ENCODE measurements at places on chromosomes 1 and 21.

- no peak for DNase-seq
Observed at GRCh38 chr21:29148530-29148929, 18.1 kb downstream of the MAP3K7CL start.

DNA sequence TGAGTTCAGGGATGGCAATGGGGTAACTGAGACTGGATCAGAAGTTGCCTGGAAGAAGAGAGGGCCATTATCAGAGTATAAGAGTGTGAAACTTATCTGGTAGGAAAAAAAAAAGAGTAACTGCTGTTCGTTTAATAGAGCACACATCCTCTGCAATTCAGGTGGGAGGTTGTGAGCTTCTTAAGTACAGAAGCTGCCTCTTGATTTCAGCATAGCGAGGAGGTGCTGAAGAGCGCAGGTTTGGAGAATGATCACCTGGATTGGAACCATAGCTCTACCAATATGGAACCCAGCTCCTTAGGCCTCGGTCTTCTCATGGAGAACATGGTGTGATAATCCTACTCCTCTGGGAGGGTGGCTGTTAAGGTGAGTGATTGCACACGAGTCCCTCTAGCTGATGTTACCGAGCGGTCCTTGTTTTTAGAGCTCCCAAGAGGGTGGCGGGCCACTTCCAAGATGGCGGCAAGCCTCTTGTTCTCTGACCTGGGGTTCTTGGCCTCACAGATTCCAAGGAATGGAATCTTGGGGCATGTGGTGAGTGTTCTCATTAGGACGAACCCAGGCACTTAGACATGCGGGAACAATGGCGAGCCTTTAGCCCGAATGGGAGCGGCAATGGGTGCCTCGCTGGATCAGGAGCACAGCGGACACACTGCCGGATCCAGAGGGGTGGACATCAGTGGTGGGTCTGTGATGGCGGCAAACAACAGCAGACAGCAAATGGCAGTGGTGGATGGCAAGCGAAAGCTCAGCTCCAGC is 3.3 kb upstream of the MX1 start:
- no peak for DNase-seq

DNA sequence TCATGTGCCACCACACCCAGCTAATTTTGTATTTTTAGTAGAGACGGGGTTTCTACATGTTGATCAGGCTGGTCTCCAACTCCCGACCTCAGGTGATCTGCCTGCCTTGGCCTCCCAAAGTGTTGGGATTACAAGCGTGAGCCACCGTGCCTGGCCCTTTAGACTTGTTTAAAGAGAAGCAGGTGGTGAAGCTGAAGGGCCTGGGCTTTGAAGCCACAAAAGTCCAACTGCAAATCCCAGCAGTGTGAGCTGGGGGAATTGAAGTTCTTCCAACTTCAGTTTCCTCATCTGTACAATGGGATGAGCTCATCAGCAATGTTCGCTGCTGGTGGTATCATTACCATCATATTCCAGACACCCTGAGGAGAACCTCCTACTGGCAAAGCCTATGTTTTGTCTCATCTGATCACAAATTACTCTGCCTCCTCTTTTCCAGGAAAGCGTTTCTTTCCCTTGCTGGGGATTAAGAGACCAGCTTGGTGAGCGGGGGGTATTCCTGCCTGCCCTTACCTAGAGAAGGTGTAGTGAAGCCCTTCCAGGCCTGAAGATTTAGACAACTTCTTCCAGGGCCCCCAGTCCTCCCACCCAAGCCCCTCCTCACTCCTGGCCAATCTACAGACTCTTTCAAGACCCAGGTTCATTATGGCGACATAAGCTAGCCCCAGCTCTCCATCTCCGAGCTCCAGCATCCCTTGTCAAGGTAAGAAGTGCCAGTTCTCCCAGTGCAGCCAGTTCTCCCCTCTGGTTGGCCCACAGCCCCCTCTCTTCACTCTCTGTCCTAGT is 2.4 kb upstream of the SHISA4 start:
- DNase-seq: no peak

GRCh38 chr1:146032631-146033219 is 11.2 kb upstream of the HJV start:
- no peak for DNase-seq

DNA sequence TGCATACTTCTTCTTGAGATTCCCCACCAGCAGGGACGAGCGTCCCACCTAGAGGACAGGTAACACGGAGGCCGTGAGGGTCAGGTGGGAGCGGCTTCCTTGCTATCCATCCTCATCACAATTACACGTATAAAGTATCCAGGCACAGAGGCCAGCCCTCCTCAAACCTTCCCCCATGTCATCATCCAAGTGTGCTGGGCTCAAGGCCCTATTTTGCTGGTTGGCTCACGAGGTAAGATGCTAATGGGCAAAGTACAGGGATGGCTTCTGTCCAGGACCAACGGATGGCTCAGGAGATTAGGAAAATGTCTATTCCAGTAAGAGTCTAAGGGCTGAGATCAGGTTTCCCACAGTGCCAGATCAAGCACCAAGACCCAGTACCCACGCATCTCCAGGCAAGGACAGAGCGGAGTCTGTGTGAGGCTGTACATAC is 11.5 kb upstream of the A3GALT2 start:
- no peak for DNase-seq

GRCh38 chr1:71857862-71858261 is 424.5 kb downstream of the NEGR1 start:
- DNase-seq: no peak

DNA sequence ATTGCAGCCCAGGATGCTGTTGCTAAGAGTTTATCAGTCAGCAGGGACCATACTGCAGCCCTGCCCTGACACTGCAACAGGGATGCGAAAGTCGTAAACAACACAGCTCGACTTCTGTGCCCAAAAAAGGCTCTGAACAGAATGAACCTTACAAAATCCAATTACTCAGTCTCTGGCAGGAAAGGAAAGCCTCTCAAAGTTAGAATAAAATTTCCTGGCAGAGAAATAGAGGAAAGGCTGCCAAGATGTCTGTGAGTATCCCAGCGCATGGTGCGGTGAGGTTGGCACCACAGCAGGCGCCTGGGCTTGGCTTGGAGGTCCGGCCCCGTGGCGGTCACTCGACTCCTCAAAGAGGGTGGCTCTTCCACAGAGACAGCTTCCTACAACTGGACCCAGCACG is 185.8 kb downstream of the PCP4 start:
- no peak for DNase-seq

DNA sequence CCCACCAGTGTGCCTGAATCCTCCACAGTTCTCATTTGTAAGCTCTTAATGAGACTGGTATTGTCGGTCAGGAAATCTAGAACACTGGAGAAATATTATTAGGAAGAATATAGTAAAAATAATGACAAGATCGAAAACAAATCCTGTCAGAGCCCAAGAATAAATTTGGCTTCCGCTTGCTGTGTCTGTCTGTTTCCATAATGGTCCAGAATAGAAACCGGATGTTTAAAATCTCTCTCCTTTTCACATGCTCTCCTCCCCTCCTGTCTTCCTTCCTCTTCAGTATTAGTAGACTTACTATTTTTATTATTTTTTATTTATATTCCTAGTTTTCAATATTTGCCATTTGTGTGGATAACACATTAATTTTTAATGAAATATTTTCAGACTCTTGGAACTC is 187.7 kb downstream of the SDCCAG8 start:
- no peak for DNase-seq

- DNase-seq: no peak
Observed at GRCh38 chr1:8985915-8986813, 40.1 kb downstream of the SLC2A7 start.

Measured in activated T-cell treated with anti-CD3 and anti-CD28 coated beads for 24 hours (primary cell).